Stimulated activated CD8-positive, alpha-beta memory T cell treated with anti-CD3 and anti-CD28 coated beads, Interleukin-4, amount 100 ng/mL, for 1 hour (primary cell): ENCODE measurements at places on chromosomes 7 and 10.
A peak's percentile ranks its signal among the peaks of the same experiment; 100 is the strongest.

- no peak for DNase-seq
Measured at GRCh38 chr10:120075349-120075748, 182.8 kb downstream of the SEC23IP start.

GRCh38 chr10:125263551-125263950 lies 103.2 kb upstream of the CTBP2 start:
- DNase-seq = no peak

DNA sequence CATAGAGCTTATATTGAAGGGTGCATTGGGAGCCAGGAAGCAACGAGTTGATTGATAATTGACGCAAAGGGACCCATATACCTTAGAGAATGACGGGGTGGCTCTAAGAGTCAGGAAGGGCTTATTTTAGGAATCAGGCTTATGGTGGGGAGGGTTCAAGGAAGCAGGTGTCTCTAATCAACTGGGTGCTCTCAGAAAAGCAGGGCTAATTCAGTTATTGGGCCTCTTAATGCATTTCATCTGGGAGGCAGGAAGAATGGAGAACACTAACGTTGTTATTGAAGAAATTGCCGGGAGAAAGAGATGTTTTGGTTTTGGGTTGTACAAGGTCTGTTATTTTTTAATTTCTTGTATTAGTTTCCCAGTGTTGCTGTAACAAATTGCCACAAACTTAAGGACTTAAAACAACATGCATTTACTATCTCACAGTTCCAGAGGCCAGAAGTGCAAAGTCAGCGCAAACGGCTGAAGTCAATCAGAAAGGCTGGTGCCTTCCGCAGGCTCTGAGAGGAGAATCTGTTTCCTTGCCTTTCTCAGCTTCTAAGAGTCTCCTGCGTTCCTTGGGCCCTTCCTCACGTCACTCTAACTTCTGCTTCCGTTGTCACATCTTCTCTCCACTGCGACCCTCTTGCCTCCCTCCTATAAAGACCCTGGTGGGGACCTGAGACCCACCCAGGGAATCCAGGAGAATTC lies 328.4 kb upstream of the C7orf33 start:
- no peak for DNase-seq

DNA sequence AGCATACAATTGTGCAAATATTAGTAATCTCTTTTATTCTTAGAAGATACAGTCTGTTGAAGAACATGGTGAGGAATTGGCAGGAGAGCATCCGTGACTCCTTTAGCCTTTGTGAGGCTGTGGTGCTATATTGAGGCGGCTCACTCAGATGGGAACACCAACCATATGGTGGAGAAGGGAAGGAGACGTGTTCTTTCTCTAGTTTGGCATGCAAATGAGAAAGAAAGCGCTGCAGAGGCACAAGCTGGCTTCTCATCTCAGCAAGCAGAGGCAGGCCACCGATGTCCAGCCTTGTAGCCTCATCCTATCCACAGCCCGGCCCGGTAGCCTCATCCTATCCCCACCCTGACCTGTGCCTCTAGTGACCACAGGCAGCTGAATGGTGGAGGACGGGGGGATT lies 288.3 kb downstream of the CAMK1D start:
- DNase-seq = no peak

DNA sequence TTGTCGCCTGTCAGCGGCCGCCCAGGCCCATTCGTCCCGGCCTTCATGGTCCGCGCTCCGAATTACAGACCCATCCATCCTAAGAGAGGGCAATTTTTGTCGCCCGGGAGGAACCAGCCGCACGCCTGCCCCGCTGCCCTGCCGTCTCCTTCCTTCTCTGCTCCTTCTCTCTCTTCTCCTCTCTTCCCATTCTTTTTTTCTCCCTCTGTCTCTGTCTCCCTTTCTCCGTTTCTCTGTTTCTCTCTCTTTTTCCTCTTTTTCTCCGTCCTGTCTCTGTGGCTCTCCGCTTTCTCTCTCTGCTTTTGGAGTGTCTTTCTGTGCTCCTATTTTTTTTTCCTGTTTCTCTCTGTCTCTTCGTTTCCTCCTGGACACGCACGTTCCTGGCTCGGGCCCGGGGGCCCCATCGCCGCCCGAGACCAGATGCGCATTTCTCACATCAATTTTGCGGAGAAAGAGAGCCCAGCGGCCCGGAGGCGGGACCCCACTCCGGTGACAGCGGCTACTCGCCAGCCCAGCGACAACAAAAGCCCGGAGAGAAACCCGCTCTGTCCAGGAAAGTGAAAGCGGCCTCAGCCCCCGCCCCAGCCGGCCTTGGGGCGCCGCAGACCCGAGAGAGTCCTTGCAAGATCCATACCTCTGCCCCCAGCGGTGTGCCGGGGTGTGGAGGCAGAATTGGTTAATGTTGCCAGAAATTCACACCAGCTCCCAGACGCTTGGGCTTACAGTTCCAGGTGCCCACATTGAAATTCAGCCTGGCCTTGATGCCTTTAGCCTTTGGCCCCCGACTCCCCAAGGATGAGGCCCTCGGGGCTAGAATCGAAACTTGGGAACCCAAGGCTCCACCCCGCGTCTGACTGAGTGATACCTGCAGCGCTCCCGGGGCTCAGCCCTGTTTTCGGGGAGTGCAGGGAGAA lies 4.1 kb downstream of the LBX1 start:
- no peak for DNase-seq

DNA sequence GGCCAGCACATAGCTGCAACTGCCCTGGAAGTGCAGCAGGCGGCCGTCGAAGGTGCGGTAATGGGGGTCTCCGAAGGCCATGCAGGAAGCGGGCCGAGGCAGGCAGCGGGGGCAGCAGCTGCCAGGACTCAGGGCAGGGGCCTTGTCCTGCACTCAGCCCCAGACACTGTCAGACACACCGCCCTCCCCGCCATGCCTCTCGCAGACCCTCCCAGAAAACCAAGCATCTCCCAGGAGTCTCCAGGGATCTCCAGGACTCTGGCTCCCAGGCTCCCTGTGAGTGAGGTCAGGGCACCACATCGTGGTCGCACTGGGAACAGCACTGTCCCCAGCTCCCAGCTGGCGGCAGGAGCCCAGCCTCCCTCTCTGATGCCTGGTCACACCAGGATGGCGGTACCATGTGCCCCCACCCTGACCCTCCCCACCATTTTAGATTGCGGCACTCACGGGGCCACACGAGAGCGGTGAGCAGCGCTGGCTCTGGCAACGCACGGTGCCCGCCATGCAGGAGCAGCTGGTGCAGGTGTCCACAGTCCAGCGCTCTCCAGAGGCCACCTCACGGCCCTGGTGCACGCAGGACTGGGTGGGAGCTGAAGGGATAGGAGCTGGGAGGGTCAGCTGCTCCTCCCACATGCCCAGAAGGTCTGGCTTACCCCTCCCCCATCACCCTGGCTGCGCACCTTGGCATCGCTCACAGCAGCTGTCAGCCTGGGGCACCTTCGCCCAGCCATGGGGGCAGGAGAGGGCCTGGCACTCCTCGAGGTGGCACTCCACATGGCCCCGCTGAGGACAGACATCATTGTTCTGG lies 17.5 kb downstream of the ATP6V1F start:
- DNase-seq = no peak

GRCh38 chr10:21069929-21070700 lies 173.0 kb upstream of the NEBL start:
- no peak for DNase-seq

GRCh38 chr7:41847606-41848005 lies 144.7 kb upstream of the INHBA start:
- no peak for DNase-seq

DNA sequence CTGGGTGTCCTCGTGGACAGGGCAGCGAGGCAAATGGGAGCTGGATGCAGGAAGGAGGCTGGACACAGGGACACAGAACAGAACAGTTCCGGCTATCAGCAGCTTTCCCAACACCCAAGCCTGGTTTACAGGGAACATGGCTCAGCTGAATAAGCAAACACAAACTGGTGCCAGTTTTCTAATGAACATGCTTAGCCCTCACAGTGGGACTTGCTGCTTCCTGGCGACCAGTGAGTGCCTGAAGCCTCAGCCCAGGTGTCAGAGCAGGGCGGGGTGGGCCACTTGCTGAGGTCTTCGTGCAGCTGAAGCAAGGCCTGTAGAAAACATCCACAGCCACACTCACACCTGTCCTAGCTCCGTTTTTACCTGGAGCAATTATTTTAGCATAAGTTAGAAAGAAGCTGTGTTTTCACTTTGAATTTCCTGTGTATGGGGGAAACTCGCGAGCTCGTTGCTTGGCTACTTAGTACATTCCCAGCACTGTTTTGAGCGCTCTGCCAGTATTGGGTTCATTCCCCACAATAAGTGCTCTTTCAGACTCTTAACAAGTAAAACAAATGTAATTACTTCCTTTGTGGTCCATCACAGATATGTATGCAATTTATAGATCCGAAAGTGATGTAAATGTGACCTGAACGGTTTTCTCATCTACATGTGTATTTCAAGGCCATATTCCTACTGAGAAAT lies 261.2 kb upstream of the SHH start:
- no peak for DNase-seq

GRCh38 chr10:88879534-88880281 lies at the start of gene STAMBPL1:
Gene STAMBPL1, plus strand, starts transcription at chr10:88880245. Its CDS starts 21,464 bp downstream, at chr10:88901709.
- peak; percentile 62 for DNase-seq

- no peak for DNase-seq
Measured at GRCh38 chr10:28530751-28531150, 2.2 kb upstream of the WAC start.

GRCh38 chr10:28915989-28916588 lies 238.8 kb downstream of the BAMBI start:
- no peak for DNase-seq

GRCh38 chr7:106621393-106622132 lies 39.4 kb downstream of the CCDC71L start:
- no peak for DNase-seq

GRCh38 chr10:33422471-33423153 lies 88.1 kb upstream of the NRP1 start:
- DNase-seq = no peak

DNA sequence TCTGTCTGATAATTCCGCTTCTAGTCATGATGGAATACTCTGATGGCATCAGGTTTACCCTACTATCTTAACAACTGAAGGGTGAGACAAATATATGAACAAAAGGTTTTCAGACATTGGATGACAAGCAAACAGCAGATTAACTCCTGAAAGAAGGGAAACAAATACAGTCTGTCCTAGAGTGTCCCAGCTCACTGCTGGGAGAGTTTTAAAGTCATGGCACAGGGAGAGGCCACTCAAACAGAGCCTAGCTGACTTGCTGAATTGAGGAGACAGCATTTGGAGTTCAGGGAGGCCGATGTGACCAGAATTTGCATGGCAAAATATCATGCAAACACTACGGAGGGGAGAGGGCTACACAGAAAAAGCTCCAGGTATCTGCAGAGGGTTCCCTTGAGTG lies 73.1 kb downstream of the MDH2 start:
- DNase-seq = no peak

DNA sequence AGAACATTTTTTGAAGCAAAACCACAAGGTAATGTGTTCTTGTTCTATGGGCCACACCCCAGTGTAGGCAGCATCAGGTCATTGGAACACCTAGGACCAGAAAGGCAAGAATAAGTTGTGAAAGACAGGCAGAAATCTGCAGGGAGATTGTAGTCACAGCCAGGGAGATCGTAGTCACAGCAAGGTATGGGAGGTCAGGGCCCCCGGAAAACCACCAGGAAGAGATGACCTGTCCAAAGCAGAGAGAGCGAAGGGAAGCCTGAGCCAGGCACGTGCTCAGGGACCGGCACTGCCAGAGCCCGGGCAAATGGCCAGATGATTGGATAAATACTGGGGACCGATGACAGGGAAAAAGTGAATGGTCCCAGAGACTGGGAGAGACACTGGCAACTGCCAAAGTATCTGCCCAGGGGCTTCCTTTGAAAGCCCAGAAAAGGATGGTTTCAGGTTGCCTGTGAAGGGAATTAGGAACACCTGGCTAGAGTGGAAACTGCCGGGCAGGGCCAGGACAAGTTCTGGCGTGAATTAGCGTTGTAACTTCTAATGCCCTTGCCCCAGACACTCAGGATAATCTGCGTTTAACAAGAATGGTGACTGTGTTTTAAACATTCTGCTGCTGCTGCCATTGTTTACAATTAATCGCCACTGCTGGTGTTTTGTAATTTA lies 3.9 kb upstream of the NOBOX start:
- no peak for DNase-seq

DNA sequence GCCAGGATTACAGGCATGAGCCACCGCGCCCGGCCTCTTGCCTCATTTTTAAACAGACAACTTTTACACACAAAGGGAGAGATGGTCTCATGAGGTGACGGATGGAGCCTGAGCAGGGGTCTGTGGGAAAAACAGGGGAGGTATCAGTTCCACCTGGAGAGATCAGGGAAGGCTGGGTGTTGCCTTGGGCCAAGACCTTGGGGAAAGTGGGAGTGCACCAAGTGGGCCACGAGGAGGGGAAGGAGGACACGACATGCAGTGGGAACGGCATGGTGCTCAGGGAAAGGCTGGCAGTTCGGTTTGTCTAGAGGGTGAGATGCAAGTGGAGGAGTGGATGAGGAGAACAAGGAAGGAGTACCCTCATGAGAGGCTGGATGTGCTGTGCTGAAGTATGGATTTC lies 8.9 kb upstream of the ZNF777 start:
- no peak for DNase-seq

- no peak for DNase-seq
Measured at GRCh38 chr10:93198401-93199131, 124.9 kb downstream of the CYP26A1 start.

DNA sequence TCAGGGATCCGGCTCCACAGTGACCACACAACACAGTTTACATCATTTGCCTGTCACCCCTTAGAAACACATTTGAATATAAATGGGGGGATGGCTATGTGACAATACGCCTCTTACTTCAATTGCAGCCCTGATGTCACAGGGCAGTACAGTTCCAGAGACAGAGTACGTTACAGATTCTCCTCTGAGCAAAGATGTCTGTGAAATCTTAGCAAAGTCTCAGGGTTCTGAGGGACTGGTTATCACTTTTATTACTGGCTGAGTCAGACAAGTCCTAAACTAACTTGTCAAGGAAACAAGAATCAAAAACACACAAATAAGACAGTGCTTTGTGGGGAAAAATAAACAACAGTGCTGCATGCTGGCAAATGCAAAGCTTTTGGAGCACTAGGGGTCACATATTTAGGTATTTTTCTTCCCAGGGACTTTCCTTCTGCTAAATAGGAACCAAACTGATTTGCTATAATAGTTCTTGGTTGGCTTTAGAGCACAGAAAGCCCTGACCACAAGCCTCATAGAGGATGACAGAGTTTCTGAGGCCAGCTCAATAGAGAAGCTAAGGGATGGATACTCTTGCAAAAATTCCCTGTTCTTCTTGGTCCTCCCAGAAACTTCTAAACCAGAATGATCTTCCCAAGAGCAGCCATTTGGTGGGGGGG lies 501.6 kb downstream of the GRID1 start:
- no peak for DNase-seq

DNA sequence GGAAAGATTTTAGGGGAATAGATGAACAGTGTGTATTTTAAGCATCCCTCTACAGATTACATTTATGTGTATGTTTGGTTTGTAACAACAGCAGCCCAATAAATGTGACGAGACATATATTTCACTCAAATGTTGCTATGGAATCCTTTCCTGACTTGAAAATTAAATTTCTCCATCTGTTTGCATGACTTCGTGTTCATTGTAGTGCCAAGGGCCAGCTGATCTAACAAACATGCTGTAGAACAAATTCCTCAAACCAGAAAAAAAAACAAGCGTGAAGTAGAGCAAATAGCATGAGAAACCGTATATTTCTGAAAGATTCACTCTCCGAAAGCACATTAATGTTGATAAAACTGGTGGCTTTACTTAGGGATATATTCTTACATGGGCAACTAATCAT lies 87.8 kb downstream of the NRCAM start:
- DNase-seq = no peak

GRCh38 chr10:102493771-102494170 lies 8.7 kb downstream of the ACTR1A start:
- no peak for DNase-seq

- DNase-seq = no peak
Measured at GRCh38 chr10:79378647-79379511, 31.6 kb downstream of the PPIF start.

- peak; percentile 54 for DNase-seq
Measured at GRCh38 chr10:27742195-27743011, 3.2 kb downstream of the MKX start.
